Kasumi-1 (cell line): ENCODE measurements at places on chromosomes 2 and 18.

DNA sequence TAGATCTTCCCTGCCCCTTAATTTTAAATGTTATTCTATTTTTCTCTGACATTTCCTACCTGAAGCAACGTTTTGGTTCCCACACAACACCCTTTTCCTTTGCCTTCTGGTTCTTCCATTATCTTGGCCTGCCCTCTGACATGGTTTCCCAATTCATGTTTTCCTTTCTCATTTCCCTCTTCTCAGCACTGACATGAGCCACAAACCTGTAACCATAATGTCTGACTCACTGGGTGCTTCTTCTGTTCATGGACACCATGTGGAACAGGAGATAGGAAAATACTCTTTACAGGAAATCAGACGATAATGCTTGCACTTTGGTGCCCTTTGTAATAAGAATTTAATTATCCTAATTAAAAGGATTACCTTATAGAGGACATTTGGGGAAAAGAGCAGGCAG lies 142.0 kb downstream of the ZEB2 start:
- DNase-seq: peak; percentile 52

GRCh38 chr18:9575558-9575957 lies 38.8 kb downstream of the PPP4R1 start:
- no peak for DNase-seq

DNA sequence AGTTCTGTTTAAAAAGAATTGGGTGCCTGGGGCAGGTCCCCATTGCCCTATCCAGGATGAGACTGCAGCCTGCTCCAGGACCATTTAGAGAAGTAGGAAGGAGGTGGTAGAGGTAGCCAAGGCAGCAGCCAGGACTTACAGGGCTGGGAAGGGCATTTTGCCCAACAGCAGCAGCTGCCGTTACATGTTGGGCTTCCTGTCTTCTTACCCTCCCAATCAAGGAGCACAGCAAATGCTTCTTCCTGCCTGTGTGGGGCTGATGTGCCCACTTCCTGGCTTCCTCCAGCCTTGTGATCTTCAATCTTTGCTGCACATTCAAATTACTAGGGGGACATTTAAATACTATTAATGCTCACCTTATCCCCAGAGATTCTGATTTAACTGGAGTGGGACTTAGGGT lies 112.0 kb downstream of the QPCT start:
- peak; percentile 91 for DNase-seq

GRCh38 chr18:35811896-35812295 lies 160.6 kb upstream of the RMP24 start:
- DNase-seq: peak; percentile 30

DNA sequence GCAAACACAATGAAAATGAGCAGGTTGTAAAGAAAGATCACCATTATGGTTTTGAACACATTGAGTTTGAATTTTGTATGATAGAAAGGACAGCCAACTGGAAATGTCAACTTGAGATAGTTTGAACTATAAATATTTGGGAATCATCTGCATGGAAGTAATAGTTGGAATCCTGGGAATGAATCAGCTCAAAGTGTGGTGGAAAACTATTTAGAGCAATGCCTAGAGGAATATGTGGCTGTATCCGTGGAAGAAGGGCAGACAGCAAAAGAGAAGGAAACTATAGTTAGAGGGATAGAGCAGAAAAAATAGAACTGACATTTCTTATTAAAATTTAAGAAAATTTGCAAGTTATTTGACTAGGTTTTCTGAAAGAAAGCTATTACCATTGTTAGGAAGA lies 112.5 kb upstream of the OTX1 start:
- DNase-seq: no peak

DNA sequence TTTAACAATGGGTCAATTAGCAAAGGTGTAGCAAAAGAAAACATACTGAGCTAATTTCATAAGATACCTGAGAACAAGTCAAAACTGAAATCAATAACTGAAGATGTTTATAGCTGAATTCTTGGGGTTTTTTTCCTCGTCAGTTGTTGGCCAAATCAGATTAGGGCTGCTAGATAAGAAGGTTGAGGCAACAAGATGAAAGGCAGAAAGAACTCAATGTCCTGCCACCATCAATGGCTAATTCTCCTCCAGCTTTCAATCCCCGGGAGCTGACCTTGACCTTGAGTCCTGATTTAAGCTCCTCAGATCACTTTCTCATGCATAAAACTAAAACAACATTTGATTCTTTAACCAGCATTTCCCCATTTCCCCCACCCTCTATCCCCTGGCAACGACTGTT lies 61.8 kb downstream of the MREG start:
- DNase-seq: no peak

- no peak for DNase-seq
Observed at GRCh38 chr2:98806236-98806697, 75.3 kb upstream of the MGAT4A start.

DNA sequence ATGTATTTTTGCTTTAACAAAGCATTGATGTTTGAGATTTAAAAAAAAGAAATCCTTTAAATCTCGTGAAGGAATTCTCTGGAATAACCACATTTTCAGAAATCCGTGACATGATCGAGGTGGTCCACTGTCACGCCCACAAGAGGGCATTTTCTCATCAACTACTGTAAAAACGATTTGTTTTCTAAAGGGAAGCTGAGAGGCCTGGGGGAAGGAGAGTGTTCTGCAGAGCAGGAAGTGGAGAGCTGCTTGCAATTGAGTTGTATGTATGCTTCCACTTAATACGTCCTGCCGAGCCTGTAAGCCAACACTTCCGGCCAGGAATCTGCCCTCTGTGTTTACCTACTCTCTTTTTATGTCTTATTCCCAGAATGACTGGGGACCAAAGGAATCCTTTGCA lies 19.4 kb downstream of the KLHL29 start:
- peak; percentile 79 for DNase-seq

DNA sequence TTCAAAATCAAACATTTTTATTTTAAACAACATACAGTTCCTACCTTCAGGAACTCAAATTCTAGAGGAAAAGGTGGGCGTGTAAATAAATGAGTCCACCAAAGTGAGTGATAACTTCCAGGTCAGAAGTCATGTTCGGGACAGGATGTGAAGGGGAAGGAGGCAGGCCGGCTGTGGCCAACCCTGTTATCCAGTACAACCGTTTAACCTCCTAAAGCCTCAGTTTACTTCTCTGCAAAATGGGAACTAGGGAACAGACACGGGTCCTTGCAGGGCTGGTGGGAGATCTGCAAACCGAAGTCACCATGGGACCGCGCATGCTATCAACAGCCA lies 373 bp downstream of the EIPR1 start:
- DNase-seq: peak; percentile 60

DNA sequence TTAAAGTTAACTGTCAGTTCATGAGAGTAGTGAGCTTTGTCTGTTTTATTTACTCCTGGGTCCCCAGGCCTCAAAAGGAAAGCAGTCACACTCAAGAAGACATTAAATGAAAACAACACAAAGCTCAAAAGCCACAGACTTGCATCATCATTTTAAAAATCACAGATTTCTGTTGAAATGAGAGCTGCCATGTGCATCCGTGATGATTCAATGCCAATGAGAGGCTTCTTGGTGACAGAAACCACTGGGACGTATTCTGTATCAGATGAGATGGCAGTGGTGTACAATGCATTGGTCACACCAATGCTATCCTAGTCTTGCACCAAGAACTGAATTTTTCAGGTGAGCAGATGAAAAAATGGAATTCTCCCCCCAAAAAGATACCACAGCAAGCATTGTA lies 204.8 kb downstream of the ANAPC1 start:
- no peak for DNase-seq

DNA sequence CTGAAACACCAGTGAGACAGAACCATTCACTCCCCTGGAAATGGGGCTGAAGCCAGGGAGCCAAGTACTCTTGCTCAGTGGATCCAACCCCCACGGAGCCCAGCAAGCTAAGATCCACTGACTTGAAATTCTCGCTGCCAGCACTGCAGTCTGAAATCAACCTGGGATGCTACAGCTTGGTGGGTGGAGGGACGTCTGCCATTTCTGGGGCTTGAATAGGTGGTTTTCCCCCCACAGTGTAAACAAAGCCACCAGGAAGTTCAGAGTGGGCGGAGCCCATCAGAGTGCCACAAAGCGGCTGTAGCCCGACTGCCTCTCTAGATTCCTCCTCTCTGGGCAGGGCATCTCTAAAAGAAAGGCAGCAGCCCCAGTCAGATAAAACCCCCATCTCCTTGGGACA lies 292.8 kb downstream of the LNPK start:
- no peak for DNase-seq

GRCh38 chr2:95728878-95729596 lies 137.2 kb downstream of the TRIM43 start:
- DNase-seq: peak; percentile 74

DNA sequence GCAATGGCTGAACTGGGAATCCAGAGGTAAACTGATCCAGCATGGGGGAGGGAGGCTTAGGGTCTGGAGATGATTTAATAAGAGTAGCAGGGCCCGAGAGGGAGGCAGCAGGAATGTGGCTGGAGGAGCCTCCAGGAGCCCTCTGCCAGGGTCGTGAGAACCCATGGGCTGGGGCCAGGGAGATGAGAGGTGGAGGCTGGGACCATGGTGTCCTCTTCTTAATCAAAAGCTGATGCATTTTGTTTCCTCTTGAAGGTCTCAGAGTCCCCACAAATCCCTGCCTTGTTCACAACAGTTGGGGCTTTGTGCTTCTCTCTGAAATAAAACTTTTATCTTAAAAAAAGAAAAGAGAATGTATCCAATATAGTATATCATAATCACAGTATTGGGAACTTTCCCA lies 123.7 kb upstream of the ZNF516 start:
- no peak for DNase-seq

- no peak for DNase-seq
Observed at GRCh38 chr2:201440182-201440581, 11.1 kb downstream of the TRAK2 start.

DNA sequence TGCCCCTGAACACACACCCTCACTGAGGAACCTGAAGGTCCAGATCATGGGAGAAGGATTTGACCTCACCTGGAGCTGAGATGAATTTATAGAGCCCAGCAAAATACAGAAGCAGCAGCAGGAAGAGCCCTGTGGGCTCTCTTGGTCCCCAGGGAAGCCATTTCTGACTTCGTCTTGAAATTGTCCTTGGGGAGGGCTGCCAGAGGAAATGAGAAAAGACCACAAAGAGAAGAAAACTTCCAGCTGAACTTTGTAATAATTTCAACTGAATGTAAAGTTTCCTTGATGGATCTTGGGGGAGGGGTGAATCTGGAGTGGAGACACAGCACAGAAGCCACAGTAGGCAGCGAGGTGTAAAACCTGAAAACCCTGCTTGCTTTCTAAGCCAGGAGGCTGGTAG lies 500.9 kb upstream of the NXPH2 start:
- no peak for DNase-seq

DNA sequence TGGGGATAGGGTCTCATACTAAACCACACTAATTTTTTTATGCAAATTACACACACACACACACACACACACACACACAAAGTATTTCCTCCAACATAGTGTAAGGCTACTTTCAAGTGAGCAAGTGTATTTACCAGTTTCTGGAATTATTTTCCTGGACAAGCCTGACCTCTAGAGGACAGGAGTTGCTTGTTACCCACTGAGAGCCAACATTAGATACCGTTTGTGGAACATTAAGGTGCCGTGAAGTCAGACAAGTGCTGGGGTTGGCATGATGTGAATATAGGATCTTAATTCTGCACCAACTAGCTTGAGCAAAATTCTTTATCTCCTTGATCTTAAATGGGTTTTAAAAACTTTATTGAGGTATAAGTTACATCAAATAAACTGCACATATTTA lies 39.3 kb upstream of the SERPINB2 start:
- DNase-seq: peak; percentile 67

DNA sequence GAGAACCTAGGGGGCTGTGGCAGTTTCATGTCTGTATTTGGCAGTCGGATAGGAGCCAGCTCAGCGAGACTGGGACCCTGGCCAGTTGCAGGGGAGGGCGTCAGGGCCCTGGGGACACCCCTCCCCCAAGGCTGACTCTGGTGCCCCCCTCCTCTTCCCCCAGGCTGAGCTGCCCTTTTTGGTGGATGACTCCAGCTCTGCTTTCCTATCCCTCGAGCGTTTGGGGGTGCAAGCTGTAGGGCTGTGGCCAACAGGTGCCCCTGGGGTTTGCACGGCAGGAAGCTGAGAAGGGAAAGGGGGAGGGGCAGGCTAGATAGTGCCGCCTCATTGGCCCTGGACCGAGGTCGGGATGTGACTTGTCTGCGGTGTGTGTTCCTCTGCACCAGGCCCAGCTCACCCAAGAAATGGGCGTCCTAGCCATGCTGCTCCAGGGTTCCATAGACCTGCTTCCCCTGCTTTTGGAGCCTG lies 26.4 kb downstream of the SPEG start:
- DNase-seq: no peak

- no peak for DNase-seq
Observed at GRCh38 chr18:79848294-79848578, 50.5 kb downstream of the KCNG2 start.

GRCh38 chr2:239326831-239327535 lies 73.8 kb downstream of the HDAC4 start:
- DNase-seq: peak; percentile 48

- DNase-seq: no peak
Observed at GRCh38 chr2:230823264-230823964, 41.3 kb upstream of the ITM2C start.

- DNase-seq: peak; percentile 24
Observed at GRCh38 chr18:76847916-76848315, 25.6 kb downstream of the ZNF236 start.
